ENCODE measurements at places on chromosomes 13 and 19.

- DNase-seq: no peak
Measured at GRCh38 chr13:42394361-42394708, 122.4 kb downstream of the AKAP11 start.

- no peak for DNase-seq
Measured at GRCh38 chr13:28636069-28636468, 22.9 kb upstream of the POMP start.

DNA sequence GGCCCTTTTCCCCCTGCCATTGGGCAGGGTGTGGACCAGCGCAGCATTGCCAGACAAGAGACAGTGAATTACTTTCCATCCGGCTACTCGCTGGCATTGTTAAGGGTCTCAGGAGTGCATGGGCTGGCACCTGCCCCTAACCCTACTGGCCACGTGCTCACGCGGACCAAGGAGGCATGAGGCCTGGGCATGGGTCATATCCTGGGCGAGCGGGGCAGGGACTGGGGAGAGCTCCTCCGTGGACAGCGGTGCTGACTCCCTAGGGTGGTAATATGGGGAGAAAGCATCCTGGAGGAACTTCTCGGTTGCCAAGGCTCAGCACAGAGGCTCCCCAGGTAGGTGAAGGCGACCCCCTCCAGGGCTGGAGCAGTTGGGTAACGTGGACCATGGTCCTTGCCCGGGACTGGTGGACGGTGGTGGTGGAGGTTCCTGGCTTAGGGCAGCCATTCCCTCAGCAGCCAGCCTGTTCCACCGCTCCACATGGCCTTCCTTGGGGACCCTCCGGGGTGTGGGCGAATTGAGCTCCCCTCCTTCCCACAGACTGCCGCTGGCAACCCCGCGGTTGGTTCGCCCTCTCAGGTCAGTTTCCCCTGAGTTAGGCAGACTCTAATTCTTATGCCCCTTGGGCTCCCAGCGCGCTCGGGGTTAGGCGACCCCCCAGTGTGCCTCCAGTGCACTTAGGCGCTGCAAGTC lies 465.1 kb downstream of the SLITRK5 start:
- no peak for DNase-seq

DNA sequence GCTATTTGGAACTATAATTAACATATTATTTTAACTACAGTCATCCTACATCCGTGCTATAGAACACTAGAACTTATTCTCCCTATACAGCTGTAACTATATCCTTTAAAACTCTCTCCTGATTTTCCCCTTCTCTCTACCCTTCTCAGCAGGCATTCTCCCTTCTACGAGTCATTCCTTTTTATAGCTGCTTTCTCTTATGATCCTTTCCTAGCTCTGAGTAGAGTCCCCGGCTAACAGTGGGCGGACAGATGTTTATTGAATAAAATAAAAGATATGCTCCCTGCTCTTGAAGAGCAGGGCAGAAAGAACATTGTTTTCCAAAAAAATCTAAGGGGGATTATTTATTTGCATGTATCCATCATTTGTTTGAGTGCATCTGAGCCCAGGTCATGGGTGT lies 246.5 kb upstream of the TMTC4 start:
- DNase-seq: no peak

DNA sequence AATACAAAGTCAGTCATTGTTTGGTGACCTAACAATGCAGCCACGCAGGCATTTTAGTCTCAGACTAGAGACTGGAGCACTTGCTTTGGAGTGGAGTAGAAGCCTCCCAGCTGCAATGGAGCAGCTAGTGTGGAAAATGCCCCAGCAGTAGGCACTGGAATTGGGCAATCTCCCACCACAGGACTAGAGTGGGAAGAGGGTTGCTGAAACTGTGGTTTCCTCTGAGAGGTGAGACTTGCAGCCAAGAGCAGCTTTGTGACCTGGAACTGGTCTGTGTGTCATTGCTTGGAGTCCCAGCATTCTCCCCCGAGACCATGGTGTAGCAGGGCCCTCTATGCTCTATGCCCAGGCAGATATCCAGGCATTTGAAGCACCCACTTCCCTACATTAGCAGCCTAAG lies 556.3 kb downstream of the UQCRFS1 start:
- no peak for DNase-seq

- no peak for DNase-seq
Measured at GRCh38 chr13:61960981-61961380, 545.3 kb upstream of the PCDH20 start.

GRCh38 chr19:48329167-48329891 lies 4.0 kb downstream of the EMP3 start:
- peak; percentile 60 for DNase-seq
